ENCODE measurements at places on chromosomes 3 and 15.

DNA sequence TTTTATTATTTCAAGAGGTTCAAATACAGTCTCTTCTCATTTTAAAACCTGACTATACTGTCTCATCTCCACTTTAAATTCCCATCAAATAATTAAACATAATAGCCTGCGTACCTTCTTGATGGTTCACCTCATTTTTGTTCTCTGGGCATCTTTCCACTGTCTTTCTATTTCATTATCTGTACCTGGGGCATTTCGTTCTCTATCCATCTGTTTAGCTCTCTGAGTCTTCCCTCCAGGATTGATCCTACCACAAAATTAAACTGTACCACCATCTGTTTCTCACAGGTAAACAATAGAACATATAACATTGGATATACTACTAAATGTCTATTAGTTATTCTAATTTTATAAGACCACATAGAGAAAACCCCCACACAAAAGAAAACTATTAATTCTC, 1331.4 kb downstream of the NSUN3 start:
- no peak for DNase-seq

DNA sequence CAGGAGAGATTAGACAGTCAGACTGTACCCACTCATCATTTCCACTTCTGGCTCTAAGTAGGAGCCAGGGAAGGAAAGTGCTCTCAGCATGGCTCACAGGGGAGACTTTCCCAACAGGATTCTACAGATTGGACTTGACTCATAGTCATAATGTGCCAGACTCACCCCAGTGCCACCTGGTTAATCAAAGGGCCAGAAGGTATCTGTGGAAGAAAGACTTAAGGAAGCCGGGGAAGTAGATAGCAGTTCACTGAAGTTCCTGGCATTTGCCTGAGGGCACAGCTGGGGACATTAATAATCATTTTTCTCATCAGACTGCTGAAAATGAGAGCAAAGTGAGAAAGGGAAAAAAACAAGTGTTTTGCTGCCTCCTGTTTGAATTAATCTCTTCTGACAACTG, 717.5 kb downstream of the TUSC7 start:
- no peak for DNase-seq

DNA sequence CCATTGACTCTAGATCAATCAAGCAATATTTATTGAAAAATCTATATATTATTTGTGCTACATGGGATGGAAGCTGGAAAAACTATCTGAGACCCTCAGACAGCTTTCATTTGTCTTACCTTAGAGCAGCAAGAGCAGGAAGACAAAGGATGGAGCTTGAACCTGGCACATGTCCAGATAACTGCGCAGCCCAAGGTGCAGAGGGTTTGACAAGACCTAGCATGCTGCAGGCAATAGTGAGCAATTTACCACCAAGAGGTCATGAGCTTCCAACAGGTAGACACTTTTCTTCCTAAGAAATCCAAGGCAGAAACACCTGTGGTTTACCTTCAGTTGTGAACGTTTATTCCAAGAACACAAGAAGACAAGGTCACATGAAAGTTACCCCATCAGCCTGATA, 214.7 kb upstream of the NECTIN3 start:
- DNase-seq, result no peak

GRCh38 chr3:121995161-121996137, 26.6 kb downstream of the ILDR1 start:
- DNase-seq, result no peak

DNA sequence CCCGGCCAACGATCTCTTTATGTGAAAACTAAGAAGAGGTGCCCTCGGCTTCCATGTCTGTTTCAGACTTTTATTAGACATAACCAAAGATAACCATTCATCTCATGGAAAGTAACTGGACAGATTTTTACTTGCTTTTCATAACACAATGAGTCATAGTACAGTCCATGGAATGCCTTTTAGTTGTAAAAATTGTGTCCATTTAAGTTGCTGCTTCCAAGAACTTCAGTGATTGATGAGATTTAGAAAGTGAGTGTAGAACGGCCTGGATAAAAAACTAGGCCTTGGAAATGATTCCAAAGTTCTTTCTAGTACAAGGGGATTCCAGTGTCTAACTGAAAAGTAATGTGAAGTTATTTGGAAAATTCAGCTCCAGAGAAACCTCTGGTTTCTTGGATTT, 10.8 kb downstream of the EIF2AK4 start:
- no peak for DNase-seq

DNA sequence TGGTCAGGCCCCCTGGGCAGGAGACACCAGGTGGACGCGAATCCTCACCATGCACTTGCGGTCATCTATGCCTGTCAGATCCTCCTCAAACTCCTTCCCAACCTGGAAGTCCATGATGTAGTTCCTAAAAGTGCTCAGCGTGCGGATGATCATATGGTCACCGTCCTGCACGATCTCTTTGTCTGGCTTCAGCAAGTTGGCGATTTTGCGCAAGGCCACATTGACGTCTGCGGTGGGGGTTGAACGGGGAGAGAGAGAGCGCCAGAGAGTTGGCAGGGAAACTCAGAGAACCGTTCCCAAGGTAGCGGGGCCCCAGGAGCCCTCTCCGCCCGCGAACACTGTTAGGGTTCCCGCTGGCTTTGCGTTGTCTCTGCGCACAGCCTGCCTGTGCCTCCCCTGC, 809 bp downstream of the RBP1 start:
- no peak for DNase-seq

DNA sequence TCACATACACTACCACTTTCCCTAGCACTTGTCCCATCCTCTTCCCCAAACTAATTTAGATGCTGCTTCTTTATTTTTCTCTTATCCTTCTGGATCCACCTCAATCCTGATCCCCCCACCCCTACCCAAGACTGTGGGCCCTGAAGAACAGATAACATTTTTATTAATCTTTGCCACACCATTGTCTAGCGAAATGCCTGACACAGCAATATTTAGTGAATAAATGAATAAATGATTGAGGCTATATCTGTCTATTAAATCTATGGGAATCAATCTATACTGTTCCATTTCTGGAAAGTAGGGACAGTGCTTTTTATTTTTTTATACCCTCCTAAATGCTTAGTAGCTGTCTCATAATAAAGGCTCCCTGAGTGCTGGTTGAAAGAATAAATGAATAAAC, 32.9 kb upstream of the LRRC3B start:
- DNase-seq, result no peak

DNA sequence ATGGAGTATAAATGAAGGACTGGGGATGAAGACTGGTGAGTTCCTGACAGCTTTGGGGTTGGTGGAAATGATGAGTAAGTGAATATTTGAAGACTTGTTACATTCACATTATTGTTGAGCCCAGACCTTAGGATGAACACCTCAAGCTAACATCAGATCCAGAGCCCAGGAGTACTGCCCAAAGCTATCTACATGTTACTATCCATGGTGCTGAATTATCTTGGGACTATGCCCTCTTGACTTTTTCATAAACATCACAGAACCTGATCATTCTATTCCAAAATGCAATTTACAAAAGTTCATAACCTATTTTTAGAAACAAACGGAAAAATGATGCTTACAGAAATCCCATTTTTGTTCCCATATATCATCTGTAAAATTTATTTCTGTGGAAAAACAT, 613.3 kb downstream of the TUSC7 start:
- DNase-seq, result no peak

DNA sequence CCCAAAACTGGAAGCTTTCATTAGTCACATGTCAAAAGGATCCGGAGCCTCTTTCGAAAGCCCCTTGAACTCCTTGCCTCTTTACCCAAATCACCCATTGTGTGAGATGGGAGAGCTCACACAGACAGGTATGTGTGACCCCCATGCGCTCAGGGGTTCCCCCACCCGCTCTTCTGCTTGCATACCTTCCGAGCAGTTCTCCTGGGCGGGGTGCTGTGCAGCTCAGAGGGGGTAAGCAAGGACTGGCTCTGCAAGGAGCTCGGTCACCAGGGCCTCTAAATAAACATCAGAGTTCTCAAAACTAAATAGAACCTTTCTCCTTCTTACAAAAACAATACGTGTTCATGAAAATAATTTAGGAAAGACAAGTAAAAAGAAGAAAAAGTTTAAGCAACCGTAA, 55.7 kb downstream of the PXYLP1 start:
- DNase-seq, result no peak

DNA sequence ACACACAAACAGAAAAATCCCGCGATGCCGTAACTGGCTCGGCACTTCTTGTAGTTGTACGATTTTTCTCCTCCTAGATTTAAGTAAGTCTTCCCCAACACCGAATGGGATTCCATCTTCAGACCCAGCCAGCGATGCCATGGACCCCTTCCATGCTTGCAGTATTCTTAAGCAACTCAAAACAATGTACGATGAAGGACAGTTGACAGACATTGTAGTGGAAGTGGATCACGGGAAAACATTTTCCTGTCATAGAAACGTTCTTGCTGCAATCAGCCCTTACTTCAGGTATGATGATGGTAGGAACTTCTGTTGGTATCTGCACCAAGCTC, 763 bp downstream of the KBTBD8 start:
- no peak for DNase-seq

DNA sequence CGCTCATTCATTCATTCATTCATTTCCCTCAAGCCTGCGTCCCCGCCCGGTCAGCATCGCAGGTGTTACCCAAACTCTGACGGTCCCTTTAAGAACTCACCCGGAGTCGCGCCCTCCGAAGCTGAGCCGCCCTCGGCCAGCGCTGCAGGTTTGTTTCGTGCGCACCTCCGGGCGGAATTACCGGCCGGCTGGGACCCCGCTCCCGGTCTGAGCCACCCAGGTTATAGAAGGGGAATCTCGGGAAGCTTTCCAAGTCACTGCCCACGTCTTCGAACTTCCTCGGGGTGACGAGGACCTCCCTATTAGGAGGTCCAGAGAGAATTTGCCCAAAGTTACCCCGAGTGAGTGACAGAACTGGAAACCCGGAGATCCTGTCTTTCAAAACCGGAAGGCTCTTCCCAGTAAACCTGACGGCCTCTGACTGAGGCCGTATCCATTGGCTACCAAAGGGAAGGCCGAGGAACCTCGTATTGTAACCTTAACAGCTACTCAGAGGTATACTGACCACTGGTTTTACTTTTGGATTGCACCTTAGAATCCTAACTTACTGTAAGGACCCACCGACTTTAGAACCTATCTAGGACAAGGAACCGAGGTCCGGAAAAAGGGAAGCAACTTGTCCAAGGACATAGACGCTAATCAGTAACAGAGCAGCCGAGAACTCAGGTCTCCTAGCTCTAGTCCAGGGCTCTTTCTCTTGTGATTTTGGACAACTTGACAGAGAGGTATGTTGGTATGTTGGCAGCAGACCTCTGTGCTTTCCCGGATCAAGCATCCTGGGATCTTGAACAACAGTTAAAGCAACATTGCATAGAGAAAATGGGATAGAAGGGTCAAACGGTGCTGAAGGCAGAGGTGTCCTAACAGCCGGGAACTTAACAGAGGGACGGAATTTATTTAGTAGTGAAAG, 788 bp upstream of the DLG1 start:
- DNase-seq, result peak; percentile 65

- DNase-seq, result no peak
Observed at GRCh38 chr3:179000144-179000543, 71.5 kb downstream of the ZMAT3 start.

- DNase-seq, result no peak
Observed at GRCh38 chr3:150130404-150131100, 159.9 kb upstream of the PFN2 start.

DNA sequence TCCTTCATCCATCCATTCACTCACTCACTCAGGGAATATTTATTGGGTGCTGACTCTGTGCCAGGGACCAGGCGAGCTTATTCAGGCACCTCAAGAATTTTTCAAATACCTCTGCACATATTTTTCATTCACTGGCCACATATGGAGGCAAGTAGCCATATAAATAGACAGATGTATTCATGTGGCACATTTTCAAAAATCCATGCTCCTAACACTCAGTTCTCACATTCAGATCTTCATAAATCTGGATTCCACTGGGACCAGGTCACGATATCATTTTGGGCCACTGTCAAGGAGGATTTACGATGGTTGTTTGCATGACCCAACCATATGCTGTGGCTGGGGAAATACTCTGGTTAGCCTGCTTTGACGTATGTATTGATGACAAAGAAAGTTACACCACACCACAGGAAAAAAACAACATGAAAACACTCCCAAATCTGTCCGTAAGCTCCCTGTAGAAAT, 241.8 kb upstream of the LRTM1 start:
- no peak for DNase-seq

DNA sequence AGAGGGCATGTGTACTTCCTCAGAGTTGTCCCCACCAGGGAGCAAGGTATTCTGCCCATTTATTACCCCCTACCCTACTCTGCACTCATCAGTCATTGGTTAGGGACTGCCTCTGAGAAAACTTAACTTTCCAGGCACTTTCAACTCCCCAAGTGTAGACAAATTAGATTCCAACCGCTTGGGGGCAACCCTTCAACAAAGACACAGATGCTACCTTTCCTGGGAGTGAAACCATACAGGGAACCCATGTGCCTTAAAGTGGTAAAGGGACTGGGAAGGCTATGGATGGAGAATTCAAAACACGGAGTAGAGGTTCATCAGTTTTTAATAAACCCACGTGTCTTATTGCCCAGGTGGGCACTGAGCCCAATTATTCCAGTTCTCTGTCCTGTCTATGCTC, 19.4 kb upstream of the UBE2E2 start:
- DNase-seq, result peak; percentile 55

- DNase-seq, result no peak
Observed at GRCh38 chr3:126304704-126305103, 52.5 kb downstream of the KLF15 start.

- no peak for DNase-seq
Observed at GRCh38 chr3:112377568-112378071, 44.7 kb downstream of the CD200 start.

- DNase-seq, result no peak
Observed at GRCh38 chr3:197308591-197308990, 10.2 kb upstream of the DLG1 start.

DNA sequence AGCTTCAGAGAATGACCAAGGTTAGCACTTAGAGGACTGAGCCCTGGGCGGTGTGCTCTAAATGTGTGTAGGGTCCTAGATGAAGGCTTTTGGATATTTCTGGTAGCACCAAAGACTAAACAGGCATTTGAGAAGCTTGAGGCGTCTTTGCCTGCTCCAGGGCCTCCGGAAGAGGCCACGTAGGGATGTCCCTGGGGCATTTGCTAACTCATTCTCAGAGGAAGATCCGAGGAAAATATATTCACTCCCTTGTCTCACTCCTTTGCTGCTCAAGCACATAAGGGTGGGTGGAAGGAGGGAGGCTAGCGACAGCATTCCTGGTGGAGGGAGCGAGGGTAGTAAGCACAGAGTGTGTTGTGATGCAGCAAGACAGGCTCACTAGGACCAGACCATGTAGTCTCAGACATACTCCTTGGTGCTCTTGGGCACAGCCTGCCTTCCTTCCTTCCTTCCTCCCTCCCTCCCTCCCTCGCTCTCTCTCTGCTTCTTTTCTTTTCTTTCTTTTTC, 38.5 kb upstream of the XCR1 start:
- DNase-seq, result no peak

Data from ecto neural progenitor cell (in vitro differentiated cells).